ENCODE measurements at places on chromosomes 16 and 17. TPM values are rescaled to one million over a fixed set of nuclear protein-coding genes. Genes with fewer than 3 reads are reported as not detected.

GAA gene
- 46.0 TPM for total RNA-seq

CBFA2T3 gene
- total RNA-seq, result 11.1 TPM

CCT6B gene
- 1.4 TPM for total RNA-seq

SAT2 gene
- total RNA-seq, result 78.9 TPM

PERCC1 gene
- total RNA-seq, result 0.35 TPM

SNRNP25 gene
- 80.7 TPM for total RNA-seq

C17orf67 gene
- 1.1 TPM for total RNA-seq

ATP6V0A1 gene
- total RNA-seq, result 31.1 TPM

FOXJ1 gene
- total RNA-seq, result not detected

DPEP2 gene
- 0.87 TPM for total RNA-seq

PAGR1 gene
- 15.6 TPM for total RNA-seq

DNA sequence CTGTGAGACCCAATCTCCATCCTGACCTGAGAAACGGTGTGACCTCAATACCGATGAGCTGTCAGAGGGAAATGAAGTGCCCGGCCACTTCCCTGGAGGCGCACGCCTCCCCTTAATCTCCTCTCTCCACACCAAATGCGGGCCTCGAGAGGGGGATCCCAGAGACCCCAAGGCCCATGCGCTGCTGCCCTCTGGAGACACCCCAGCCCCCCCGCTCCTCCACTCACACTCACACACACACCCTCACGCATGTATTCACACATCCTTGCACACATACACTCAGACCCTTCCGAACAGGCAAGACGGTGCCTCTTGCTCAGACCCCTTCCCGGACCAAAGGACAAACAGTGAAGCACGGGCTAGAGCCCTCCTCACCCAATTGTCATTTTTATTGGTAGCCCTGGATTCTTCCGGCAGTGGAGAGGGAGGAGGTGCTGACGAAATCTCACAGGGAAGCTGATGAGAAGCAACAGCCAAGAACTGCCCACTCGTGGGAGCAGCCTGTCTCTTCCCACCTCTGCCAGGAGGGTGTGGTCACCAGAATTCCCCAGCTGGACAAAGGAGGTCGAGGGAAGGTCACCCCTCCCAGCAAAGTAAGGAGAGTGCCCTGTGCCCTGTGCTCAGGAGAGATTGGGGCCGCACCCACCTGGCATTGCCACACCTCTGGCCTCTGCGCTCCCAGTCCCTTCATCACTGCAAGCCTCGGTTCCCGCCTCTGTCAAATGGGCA, 136.0 kb upstream of the TNRC6C start:
- DNase-seq, result no peak

DNA sequence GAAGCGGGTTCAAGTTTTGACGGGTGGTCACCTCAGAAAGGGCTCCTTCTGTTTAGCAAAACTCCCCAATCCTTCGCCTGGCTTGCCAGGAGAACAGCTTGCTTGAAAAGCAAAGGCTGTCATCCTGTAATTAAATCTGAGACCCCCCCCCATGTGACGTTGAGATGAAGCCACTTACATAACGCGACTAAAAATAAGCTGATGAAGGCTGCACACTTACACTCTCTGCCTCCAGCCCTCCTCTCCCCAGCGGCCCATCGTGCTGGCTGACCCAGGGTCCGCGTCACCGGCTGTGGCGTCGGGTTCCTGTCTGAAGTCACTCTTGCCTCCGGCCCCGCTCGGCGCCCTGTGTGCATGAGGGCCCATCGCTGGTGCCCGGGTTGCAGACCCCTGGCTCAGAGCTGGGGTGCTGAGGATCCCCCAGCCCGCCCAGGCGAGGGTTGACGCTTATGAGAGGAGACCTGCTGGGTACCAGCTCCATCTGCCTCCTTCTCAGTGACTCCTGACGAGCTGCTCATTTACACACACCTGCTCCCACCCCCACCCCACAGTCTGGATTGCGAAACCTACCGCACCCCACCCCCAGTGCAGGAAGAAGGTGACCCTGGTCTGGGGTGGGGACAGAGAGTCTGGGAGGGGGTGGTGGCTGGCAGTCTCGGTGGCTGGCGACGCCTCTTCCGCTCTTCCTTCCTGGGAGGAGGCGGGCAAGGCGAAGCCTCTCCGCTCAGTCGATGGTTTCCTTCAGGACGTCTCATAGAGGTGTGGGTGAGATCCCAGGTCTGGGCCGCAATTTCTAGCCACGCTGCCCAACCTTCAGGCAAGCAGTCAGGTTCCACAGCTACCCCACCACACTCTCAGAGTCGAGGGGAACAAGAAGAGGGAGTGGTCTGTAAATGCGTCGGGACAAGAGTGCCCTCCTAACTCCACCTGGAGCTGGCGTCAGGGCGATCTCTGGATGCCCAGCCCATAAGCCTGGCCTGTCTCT, 3.1 kb upstream of the BAIAP2 start:
- DNase-seq, result no peak

DNA sequence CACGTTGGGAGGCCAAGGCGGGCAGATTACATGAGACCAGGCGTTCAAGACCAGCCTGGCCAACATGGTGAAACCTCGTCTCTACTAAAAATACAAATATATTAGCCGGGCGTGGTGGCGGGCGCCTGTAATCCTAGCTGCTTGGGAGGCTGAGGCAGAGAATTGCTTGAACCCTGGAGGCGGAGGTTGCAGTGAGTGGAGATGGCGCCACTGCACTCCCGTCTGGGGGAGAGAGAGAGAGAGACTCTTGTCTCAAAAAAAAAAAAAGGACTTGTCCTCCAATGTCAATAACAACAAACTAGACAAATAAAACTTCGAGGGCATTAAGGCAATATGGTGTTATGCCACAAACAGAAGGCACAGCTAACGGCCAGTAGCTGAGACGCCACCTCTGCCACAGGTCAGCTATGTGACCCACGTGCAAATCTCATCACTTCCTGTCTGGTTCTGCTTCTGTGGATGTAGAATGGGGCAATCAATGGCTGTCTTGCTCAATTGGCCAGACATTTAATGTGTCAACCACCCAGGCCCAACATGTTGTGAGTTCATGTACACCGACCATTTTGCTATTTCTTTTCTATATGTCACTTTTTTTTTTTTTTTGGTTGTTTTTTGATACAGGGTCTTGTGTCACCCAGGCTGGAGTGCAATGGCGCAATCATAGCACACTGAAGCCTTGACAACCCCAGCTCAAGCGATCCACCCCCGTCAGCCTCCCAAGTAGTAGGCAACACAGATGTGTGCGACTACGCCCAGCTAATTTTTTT, 834 bp upstream of the TXNDC11 start:
- DNase-seq, result peak; percentile 68

DNA sequence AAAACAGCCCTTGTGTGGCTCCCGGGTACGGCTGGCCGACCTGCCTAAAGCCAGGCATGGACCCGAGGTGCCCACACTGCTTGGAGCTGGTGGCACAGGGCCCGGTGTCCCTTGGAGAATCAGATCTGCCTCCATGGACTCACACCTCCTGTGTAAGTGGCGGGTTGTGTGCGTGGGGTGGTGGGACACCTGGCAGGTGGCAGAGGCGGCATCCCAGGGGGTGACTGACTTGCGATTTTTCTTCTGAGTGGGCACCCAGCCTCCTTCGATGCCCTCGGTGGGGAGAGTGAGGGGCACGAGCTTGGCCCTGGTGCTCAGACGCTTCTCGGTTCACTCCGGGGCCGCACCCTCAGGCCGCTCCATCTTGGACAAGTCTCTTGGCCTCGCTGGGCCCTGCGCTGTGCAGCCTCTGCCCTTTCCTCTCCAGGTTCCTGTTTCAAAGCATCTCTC, 35.8 kb downstream of the METRNL start:
- DNase-seq, result peak; percentile 37

GRCh38 chr16:75097941-75098901, 18.4 kb downstream of the LDHD start:
- DNase-seq, result no peak

- DNase-seq, result no peak
Observed at GRCh38 chr17:46152423-46152822, 40.8 kb downstream of the KANSL1 start.

GRCh38 chr16:7218936-7219335, 113.7 kb upstream of the RBFOX1 start:
- no peak for DNase-seq

GRCh38 chr17:27453471-27453870, 2.8 kb upstream of the KSR1 start:
- no peak for DNase-seq

DNA sequence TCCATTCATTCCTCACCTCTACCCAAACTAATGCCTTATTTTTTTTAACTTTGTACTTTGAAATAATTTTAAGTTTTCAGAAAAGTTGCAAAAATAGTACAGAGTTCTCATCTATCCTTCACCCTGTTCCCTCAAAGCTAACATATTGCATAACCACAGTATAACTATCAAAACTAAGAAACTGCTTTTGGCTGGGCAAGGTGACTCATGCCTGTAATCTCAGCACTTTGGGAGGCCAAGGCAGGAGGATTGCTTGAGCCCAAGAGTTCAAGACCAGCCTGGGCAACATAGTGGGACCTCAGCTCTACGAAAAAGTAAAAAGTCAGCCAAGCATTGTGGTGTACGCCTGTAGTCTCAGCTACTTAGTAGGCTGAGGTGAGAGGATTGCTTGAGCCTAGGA, 147.7 kb downstream of the SKAP1 start:
- DNase-seq, result no peak

DNA sequence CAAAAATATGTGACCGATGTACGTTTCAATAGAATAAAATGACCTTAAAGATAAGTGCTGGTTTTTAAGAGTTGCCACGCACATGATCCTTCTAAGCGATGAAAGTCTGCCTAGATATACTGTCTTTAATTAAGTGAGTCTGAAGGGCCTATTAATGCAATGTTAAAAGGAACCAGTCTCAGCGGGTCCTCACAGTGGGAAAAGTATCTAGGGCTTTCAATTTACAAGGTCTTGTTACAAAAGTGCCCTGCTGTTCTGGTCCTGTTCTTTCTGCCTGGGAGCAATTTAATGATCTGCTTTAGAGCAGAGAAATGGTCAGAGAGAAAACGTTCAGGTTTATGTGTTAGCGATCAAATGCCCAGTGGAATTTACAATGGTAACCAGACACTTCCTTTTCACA, 864.0 kb downstream of the KCNJ2 start:
- DNase-seq, result no peak

GRCh38 chr17:39224778-39225307, 902 bp downstream of the STAC2 start:
- DNase-seq, result no peak

GRCh38 chr17:30568117-30568430, 90.9 kb downstream of the GOSR1 start:
- DNase-seq, result no peak

GRCh38 chr17:2022647-2023240, 2.4 kb downstream of the RTN4RL1 start:
- no peak for DNase-seq

DNA sequence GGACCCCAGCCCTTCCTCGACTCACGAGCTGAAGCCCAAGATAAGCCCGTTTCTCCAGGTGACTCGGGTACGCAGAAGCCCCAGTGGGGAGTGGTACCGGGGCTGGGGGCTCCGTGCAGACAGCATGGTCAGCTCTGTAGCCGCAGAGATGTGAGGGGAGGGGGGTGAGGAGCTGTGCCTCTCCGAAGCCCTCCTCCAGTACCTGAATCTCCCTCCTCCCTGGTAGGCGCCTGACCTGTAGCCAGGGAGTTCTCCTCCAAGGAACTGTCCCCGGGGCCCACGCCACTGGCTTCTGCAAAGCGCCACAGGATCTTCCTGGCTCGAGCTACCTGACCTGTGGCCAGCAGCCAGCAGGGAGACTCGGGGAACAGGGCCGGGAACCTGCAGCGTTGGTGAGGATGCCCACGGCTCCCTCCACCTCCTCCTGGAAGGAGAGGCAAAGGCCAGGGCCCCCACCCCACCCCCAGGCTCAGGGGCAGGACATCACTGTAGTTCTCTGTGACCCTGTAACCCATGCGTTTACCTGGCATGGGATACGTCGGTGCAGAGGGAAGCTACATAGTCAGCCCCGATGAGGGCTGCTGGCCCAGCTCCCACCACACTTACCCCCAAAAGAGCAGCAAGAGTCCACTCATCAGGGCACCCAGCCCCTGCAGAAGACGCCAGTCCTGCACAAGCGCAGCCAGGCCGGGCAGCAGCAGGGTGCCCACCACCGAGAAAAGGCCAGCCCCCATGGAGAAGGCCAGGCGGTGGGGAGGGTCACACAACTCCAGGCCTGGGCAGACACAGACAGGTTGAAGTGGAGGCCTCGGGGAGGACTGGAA, 1.7 kb downstream of the SLC22A31 start:
- DNase-seq, result peak; percentile 53

- no peak for DNase-seq
Observed at GRCh38 chr17:6654841-6655731, 3.5 kb downstream of the C17orf100 start.

DNA sequence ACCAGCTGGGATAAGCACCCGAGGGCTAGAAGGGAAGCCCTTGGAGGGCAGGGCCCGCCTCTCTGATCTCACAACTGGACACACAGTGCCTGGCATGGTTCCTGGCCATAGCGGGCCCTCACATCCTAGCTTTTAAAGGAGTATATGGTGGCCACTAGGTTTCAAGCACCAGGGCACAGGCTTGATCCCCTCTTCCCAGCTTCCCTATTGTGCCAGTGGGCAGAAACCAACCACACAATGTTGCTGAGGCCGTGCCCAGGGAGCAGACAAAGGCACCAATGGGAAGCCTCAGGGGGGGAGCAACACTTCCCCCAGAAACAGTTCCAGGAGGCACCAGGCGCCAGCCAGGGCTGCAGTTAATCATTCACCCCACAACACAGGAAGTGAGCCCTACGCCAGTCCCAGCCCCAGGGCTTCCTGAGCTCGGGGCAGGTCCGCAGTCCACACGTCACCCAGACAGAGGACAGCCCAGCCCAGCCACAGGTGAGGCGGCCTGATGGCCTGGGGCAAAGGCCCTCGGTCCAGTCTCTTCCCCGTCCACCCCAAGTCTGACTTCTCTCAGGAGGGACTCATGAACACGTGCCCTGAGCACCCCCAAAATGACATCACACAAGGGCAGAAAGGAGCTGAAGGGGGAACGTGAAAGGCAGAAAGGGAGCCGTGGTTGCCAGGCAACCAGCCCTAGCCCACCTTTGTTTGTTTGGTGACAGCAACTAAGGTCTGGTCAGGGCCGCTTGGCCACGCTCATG, 12.8 kb downstream of the SMIM5 start:
- no peak for DNase-seq

GRCh38 chr16:68444056-68444657, 4.2 kb downstream of the SMPD3 start:
- DNase-seq, result no peak

DNA sequence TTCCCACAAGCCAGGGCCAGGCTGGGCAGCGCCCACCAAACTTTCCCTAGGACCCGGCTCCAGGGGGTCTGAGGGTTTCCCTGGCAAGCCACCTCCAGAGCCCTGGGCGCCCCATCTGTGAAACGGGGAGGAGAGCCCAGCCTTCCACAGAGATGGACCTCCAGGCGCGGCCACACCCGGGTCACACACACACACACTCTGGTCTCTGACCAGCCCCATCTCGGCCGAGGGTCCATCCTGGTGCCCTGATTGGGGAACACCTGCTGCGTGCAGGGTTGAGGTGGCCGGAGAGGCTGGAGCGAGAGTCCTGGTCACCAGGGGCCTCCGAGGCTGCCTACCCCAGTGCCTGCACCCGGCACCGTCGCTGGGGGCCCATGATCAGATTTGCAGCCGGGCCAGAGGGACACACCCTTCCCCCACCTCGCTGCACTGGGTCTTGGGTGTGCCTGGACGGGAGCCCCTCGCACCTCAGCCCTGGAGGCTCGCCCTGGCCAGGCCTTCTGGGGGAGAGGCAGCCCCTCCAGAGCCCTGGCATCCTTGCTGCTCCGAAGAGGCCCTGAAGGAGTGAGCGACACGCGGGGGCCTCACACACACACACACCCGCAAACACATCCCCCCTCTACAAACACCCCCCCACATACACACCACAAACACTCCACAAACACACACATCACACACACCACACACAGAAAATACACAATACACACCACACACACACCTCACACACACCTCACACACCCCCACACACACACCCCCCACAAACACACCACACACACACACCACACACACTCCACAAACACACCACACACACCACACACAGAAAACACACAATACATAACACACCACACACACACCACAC, 29.7 kb downstream of the SLC25A10 start:
- no peak for DNase-seq

Measured in Right ventricle myocardium inferior (tissue), 1 donor.